ENCODE measurements at places on chromosomes 12 and 14.

GRCh38 chr12:30144777-30145683 lies 361.3 kb upstream of the TMTC1 start:
- no peak for DNase-seq

DNA sequence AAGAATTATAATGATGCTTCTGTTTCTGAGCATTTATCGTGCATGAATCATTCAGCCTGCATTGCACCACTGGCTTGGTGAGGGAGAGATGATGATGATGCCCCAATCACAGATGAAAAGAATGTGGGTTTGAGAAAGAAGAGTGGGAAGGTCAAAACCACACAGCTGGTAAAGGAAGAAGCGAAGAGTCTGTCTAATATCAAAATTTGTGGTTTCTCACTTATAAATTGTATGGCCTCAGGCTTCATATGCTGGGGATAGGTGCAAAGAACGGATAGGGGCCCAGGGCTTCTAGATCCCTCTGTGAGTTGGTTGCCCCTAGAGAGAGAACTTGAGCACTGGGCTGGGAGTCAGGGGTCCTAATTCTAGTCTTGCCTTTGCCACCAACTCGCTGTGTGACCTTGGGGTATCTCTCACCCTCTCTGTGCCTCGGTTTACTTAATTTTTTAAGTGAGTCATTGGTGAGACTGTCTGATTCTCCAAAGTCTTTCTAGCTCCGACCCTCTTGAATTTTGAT lies 2.2 kb downstream of the OASL start:
- DNase-seq: no peak

DNA sequence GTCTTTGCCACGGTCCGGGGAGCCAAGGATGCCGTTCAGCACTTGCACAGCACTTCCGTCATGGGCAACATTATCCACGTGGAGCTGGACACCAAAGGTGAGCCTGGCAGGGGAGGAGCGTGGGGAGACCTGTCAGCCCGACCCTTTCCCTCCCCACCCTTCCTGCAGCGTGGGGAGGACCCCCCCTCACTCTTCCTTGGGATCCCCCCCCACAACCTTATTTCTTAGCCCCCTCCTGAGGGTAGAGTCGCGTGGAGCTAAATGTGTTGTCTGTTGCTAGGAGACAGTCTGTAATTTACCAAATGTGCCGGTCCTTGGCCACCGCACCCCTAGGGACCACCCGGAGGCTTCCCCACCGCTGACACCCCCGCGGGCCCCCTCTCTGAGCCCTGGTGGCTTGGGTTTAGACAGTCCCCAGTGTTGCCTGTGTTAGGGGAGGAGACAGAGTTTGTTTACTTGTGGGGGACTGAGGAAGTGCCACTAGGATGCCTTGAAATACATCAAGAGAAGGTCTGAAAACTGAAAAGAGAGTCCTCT lies 2.3 kb downstream of the SETD1B start:
- DNase-seq: peak; percentile 38

DNA sequence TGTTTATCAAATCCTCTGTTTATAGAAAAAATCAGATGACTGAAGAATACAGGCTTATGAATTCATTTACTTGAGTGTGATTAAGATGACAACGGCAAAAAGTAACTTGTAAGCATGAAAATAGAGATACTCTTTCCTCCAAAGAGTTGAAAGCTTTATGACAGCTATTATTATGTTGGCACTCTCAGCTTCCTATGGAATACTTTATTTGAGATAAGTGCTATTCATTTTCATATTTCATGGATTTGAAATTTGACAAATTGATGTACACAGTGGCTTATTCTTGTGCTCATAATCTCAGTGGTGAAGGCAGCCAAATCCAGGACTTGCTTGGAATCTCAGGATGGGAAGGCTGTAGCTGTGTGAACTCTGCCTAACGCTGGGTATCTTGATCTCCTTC lies 991.6 kb downstream of the GALC start:
- no peak for DNase-seq

DNA sequence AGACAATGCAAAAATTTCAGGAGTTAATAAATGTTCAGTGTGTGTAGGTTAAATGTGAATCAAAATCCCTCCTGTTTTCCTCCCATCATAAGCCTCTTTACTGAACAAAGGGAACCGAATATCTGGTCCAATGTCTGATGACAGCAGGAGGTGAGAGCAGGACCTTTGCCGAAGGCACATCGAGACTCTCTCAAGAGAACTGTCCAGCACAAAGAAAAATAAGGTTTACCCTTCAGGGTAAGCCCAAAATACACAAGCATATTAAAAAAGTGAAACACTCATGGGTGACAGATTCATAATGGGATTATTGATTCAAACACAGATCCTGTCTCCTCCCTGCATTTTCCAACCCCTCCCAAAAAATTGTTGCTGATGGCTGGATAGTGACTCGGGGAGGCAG lies 4.2 kb upstream of the VSX2 start:
- DNase-seq: no peak

GRCh38 chr12:52630008-52630500 lies 11.7 kb upstream of the KRT73 start:
- DNase-seq: no peak

DNA sequence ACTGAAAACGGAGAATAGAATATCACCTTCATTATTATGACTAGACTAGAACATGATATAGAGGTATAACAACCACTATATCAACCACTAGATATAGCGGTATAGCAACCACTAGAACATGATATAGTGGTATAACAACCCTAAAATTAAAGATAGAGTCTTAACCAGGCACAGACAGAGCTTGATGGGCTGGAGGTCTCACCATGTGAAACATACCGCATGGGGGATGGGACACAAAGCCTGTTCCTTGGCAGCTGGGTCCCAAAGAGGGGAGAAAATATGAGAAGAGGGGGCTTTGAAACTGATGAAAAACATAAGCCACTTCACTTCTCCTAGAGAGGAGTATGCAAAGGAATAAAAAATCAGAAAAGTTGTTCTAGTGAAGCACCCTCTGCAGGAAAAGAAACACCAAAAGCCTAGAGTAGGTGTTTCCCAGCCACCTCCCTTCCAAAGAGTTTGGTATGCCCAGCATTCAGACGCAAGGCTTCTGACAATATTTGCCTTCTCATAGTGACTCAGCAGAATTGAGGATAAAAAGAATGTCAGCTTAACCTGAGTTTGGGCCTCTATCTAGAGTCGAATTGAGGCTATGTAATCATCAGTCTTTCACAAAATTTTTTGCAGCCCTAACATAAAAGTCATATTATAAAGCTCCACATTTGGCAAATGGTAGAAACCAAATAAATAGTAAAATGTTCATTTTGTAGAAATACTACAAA lies 316.4 kb downstream of the NOVA1 start:
- no peak for DNase-seq

DNA sequence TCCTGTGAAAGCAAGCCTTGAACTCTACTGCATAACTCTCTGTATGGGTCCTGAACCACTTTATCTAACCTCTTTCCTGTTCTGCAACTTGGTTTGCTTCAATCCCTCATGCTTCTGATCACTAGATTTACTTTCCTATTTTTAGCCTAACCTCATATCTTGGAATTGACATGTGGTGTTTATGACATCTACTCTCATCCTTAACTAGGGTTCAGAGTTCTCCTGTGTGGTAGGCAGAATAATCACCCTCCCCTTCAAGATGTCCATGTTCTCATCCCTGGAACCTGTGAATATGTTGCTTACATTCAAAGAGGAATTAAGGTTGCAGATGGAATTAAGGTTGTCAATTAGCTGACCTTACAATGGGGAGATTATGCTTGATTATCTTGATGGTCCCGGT lies 67.4 kb upstream of the STXBP6 start:
- DNase-seq: no peak

DNA sequence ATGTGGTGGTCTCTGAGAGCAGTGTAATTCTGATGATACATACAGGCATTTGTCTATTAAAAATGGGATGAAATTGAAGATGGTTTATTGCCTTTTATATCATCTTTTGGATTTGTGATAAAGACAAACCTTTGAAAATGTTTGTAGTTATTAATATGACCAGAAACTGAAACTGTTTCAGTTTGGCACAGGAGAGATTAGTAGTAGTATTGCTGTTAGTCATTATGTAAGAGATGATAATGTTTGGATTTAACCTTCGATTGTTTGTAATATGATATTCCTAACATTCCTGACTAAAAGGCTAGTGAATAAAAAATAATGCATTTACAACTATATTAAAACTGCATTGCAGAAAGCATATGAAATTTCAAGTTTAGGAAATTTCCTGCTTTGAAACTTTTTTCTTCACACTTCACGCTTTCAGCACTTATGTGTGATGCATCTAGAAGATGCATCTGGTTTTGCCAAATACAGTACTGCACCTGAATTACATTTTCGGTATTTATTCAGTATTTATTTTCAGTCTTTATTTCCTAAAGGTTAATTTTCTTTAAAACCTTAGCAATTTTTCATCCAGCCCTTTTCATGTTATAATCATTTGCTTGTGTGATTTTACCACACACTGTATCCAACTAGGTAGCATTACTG lies 25.5 kb downstream of the ADIPOR2 start:
- no peak for DNase-seq

GRCh38 chr12:67695974-67696373 lies 47.4 kb downstream of the DYRK2 start:
- DNase-seq: no peak

GRCh38 chr12:89059056-89059455 lies 293.2 kb downstream of the DUSP6 start:
- DNase-seq: no peak

- DNase-seq: no peak
Measured at GRCh38 chr12:128178966-128179365, 88.0 kb upstream of the TMEM132C start.

- no peak for DNase-seq
Measured at GRCh38 chr14:29627137-29627536, 300.5 kb downstream of the PRKD1 start.

DNA sequence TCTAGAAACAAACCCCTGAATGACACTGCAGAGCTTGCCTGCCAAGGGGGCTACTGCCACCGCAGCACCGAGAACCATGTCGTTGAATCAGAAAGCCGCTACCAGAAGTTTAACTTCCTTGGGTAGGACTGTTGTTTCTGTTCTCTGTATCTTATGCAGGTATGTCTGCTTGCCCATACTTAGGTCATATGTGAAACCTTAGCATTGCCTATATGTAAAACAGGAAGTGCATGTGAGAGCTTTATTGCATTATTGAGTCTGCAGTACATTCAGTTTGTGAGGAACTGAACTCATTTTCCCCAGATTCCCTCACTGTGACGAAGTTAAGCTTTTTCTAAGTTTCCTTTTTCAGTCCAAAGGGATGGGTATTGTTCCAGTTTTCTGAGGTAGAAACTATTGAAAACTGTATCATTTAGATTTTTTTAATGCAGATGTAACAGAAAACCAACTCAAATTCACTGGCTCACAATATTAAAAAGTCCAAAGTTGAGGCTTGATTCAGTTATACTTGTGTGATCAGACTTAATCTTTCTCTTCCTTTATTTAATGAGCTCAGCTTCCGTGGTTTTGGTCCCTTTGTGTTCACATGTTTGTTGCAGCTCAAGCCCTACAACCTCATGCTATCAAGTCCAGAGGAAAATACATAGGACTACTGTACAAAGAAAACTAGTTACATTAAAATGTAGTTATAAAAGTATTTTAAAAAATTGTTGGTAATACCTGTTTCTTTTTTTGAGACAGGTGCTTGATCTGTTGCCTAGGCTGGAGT lies 6.9 kb downstream of the FBXO34 start:
- no peak for DNase-seq

- DNase-seq: no peak
Measured at GRCh38 chr14:66918527-66918926, 270.7 kb upstream of the GARIN2 start.

DNA sequence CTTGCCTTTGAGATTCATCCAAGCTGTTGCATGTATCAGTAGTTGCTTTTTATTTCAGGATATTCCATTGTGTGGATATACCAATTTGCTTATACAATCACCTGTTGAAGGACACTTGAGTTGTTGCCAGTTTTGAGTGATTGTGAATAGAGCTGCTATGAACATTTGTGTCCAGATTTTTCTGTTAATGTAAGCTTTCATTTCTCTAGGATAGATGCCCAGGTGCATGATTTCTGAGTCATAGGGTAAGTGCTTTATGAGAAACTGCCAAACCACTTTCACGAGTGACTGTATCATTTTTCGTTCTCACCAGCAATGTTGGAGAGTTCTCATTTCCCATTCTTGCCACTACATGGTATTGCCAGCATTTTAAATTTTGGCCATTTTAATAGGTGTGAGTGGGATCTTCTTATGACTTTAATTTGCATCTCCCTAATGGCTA lies 434.6 kb upstream of the RGS6 start:
- no peak for DNase-seq

GRCh38 chr14:77659831-77660230 lies 43.4 kb upstream of the SPTLC2 start:
- DNase-seq: no peak

GRCh38 chr12:3820122-3820521 lies 53.1 kb downstream of the PARP11 start:
- no peak for DNase-seq

DNA sequence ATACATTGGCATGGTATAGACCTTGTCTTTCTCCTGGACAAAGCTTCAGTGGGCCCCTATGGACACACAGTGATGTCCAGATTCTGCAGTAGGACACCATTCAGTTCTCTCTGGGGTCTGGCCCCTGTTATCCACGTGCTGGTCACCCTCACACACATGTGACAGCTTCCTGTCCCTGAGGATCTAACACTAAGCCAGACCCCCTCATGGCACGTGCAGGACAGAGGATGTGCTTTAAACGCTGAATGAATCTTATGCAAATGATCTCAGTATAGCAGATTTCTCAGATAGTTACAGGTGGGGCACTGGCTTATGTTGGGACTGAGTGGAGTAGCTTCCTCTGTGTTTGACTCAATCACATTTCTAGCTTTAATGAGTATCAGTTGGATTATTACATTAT lies 33.7 kb downstream of the SLC24A4 start:
- DNase-seq: no peak

DNA sequence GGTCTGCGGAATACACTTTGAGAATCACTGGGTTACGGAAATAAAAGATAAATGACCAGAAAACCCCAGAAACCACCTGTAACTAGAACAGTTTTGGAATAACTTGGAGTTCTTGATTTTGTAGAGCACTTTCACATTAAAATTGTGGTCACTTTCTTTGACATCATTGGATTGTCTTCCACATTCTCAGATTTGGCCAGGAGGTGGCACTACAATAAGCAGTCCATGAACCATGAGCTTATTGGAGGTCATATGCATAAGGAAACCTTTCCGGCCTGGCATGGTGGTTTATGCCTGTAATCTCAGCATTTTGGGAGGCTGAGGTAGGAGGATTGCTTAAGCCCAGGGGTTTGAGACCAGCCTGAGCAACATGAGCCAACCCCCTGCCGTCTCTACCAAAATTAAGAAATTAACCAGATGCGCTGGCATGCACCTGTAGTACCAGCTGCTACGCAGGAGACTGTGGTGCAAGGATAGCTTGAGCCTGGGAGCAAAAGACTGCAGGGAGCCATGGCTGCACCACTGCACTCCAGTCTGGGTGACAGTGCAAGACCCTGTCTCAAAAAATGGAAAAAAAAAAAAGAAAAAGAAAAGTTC lies 107.7 kb upstream of the CAND1 start:
- DNase-seq: no peak

All from central memory CD4-positive, alpha-beta T cell (primary cell).